Daoy (cell line): ENCODE measurements at places on chromosomes 6 and 20. TPM values are rescaled to one million over a fixed set of nuclear protein-coding genes. Genes with fewer than 3 reads are reported as not detected.

DNA sequence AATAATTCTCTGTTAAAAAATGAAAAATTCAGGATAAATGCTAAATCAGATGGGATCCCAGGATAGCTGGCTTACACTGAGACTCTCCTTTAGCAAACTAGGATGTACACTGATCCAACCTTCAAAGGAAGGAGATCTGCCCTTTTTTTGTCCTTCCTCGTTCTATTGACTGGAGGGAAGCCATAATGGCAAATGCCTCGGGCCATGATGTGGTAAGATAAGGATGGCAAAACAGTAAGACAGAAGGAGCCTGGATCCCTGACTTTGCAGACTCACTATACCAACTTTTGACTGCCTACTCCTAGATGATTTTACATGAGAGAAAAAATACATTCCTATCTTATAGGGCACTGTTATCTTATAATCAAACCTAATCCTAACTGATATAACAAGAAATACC lies 156.9 kb upstream of the BEND3 start:
- DNase-seq = no peak

DNA sequence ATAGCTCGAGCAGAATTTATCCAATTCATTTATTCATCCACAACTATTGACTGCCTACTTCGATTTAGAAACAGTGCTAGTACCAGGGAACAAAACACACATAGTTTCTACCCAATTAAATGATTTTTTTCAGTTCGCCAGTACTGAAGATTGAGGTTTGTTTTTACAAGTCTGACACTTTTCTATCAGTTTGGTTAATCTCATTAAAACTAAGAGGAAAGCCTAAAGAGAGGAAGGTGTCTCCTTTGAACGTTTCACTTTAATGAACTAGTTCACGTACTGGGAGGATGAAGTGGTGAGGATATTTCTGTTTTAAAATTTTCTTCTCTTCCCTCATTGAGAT lies 570 bp upstream of the ANKS1A start:
- no peak for DNase-seq

DNA sequence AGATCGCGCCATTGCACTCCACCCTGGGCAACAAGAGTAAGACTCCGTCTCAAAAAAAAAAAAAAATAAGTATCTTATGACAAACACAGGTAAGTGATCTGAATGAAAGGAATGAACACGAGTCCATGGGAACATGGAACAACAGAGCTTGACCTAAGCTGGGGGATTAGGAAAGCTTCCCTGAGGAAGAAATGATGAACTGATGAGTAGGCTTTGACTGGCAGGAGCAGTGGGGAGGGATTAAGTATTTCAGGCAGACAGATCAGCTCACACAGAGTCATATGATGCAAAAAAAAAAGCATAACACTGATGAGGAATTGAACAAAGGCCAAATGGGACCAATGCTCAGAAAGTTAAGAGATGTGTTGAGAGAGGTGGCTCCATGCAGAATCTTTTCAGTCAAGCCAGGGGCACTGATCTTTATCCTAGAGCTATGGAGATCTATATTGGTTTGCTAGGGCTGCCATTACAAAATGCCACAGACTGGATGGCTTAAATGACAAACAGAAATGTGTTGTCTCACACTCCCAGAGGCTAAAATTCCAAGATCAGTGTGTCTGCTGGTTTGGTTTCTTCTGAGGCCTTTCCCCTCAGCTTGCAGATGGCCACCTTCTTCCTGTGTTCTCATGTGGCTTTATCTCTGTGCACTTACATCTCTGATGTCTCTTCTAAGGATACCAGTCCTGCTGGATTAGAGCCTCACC lies 85.6 kb downstream of the ANKRD6 start:
- DNase-seq = no peak

DNA sequence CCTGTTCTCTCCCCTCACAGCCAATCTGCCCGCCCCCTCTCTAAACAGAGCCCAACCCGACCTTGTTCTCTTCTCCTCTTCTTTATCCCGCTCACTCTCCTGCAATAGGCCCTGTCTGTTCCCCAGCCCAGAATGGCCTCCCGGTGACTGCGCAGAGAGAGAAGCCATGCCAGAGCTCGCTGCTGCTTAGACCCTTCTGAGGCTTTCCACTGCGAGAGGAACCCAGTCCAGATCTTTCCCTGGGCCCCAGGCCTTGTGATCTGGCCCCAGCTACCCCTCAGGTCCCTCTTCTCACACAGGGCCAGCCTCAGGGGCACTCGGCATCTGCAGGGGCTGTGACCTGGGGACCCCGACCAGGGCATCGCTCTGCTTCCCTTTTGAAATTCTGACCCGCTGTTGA lies 58.1 kb downstream of the TMEM242 start:
- DNase-seq = no peak

GRCh38 chr6:116682334-116682712 lies 1.3 kb downstream of the KPNA5 start:
- DNase-seq = peak; percentile 51

DNA sequence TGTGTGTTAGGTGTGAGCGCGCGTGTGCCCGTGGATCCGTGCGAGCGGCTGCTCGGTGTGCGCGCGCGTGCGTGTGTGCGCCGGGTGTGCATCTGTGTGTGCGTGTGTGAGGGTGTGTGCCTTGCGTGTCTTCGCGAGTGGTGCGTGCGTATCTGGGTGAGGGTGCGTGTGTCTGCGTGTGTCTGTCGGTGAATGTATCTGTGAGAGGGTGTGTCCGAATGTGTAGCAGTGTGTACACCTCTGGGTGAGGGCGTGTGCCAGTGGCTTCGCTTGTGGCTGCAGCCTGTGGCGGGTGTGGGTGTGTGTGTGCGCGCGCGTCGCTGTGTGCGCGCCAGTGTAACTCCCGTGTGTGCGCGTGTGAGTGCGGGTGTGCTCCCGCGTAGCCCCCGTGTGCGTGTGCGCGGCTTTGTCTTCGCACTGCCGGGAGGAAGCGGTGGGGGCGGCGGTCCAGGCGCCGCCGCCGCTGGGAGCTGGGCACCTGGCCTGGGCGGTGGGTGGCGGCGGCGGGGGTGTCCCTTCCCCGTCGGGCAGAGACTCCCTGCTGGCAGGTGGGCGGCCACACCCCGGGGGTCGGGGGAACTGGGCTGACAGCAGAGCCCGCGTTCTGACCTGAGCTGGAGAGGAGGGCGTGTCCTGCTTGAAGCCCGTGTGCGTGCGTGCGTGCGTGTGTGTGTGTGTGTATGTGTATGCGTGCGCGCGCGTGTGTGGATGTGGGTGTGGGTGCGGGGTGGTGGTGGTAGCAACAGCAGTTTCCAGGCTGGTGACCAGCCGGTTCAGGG lies 61.3 kb upstream of the EPB41L1 start:
- peak; percentile 36 for DNase-seq

GRCh38 chr6:44558832-44559251 lies 171.3 kb downstream of the CDC5L start:
- DNase-seq = no peak

- DNase-seq = peak; percentile 23
Observed at GRCh38 chr6:89034586-89035251, 45.8 kb upstream of the PNRC1 start.

DNA sequence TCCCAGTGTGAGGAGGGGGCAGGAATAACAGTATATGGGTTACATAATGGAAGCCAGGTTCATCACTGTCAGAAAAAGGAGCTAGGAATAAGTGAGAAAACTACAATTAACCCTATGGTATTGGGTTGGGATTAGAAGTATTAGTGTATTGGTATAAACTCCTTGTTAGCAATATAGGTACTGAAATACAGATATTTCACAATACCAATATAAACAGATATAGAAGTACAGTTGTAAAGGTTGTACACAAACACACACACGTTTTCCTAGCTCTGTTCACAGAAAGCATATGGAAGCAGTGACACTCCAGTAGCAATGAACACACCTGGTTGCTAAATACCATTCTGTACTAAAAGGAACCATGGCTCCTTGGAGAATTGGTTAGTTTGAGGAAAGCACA lies 148.5 kb downstream of the KIF16B start:
- no peak for DNase-seq

DNA sequence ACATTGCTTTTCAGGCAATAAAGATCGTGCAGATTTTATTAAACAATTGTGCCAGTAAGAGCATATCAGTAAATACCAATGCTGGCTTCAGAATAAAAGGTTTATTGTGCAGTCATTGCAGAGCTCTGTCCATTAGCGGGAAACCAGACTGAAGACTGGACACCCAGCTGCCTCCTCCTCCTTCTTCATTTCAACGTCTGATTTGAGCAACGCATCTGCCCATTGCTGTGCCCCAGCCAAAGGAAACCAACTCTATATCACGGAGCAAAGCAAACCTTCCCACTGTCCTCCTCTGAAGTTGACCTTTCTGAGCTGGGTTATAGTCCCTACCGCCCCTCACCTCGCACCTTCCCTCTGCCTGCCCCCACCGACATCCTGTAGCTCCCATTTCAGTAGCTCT lies 80.8 kb downstream of the SLC22A23 start:
- DNase-seq = no peak

DNA sequence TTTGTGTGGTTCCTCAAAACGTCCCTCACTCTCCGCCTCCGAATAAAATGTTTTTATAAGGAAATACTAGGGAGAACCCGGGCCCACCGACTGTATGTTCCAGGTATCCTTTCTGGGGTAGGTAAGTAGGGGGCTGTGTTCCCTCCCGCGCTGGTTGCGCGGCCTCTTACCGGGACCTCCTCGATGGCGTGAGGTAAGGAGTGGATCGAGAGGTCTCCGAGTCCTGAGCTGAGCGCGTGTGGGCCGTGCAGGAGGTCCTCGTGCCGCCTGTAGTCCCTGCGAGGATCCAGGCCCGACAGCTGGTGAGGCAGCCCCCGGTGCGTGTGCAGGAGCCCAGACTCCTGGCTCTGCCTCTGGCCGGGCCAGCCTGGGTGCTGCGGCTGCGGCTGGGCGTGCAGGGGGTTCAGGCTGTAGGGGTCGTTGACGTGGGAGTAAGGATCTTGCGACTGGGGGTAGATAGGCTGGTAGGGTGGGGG lies 5.1 kb downstream of the TFAP2A start:
- DNase-seq = no peak

GRCh38 chr6:132122871-132123270 lies 171.7 kb upstream of the CCN2 start:
- peak; percentile 95 for DNase-seq

GRCh38 chr6:20877008-20877937 lies 343.0 kb downstream of the CDKAL1 start:
- peak; percentile 89 for DNase-seq

- no peak for DNase-seq
Observed at GRCh38 chr6:7175462-7175861, 67.7 kb downstream of the RREB1 start.

DNA sequence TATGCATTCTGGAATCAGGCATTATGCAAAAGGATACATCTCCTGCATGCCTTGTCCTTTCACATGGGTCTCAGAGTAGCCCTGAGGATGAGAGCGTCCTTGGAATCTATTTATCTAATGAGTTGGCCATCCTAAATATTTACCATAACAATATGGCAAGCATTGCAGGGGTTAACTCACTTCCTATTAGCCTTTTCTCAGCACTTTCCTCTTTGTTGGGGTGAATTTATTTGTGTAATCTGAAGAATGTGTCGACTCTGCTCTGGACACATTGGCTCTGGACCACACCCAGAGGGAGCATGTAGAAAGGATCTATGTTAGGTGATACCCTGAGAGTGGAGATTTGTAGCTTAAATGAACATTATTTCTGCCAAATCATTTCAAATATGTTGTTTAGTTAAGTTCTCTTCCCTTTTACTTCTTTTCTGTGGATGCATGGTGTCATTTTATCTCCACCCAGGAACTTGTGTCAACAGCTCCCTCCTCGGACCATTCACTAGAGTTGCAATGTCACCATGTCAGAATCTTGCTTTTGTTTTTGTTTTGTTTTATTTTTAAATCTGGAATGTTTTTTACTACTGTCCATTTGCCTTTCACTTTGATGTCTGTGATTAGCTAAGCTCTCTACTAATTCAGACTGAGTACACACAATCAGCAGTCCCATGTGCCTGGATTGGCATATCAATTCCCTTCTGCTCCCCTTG lies 757.0 kb upstream of the MMS22L start:
- peak; percentile 22 for DNase-seq

GRCh38 chr6:137873273-137873762 lies 6.3 kb downstream of the TNFAIP3 start:
- peak; percentile 91 for DNase-seq

- DNase-seq = no peak
Observed at GRCh38 chr6:53889365-53889764, 94.6 kb downstream of the LRRC1 start.

DNA sequence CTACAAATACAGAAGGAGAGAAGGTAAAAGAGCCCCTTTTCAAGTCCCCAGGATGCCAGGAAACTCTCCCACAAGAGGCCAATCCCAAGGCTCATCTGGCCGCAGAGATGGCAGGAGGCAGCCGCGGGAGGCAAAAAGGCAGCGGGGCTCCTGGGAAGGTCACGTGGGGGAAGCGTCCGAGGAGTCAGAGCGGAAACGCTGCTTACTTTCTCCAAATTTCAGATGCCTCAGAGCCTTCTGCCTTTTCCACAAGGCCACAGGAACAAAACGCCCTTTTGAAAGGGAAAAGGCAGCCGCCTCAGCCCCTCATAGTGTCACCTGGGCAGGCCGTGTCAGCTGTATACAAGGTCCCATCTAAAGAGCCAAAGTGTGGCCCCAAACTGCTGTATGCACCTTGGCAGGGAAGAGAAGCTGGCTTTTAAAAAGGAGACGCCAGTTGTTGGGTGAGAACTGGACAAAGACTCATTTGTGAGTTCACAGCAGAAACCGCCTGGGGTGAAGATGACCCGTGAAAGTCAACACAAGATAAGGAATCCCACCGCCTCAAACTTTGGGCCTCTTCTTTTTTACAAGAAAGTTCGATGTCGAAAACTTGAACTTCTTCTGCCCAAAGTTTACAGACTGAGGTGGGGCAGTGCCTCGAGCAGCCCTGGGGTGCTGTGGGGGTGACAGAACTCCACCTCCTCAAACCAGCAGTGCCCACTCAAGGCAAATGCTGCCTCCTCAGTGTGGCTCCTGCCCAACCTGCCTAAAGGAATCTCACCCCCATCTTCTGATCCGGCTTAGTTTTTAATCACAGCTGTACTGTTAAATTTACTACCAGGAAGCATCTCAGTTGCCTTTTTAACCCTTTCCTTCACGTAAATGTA lies 45.4 kb downstream of the EZR start:
- no peak for DNase-seq

The PRDM13 gene
- 2.3 and 3.4 TPM in 2 replicates for total RNA-seq

The NKAPL gene
- total RNA-seq = not detected in 2 replicates

The VGLL2 gene
- total RNA-seq = not detected in 2 replicates

The CNR1 gene
- 0.45 and 1.0 TPM in 2 replicates for total RNA-seq

The ARFGEF3 gene
- total RNA-seq = 2.4 and 3.3 TPM in 2 replicates

The ULBP3 gene
- 27.3 and 36.4 TPM in 2 replicates for total RNA-seq

The SUMO4 gene
- total RNA-seq = 0.11 TPM in 1 of 2 replicates, not detected in the other

The RAET1E gene
- total RNA-seq = 1.4 and 4.1 TPM in 2 replicates

The TFAP2B gene
- total RNA-seq = not detected in 2 replicates
